ENCODE measurements at places on chromosomes 3 and 15. TPM values are rescaled to one million over a fixed set of nuclear protein-coding genes. Genes with fewer than 3 reads are reported as not detected.

The GOLGA8Q gene
- 2.0 TPM for polyA plus RNA-seq

The CHST13 gene
- polyA plus RNA-seq, result 0.16 TPM

The AGTR1 gene
- 26.2 TPM for polyA plus RNA-seq

- DNase-seq, result no peak
Measured at GRCh38 chr3:126982126-126982470, 817 bp upstream of the PLXNA1 start.

DNA sequence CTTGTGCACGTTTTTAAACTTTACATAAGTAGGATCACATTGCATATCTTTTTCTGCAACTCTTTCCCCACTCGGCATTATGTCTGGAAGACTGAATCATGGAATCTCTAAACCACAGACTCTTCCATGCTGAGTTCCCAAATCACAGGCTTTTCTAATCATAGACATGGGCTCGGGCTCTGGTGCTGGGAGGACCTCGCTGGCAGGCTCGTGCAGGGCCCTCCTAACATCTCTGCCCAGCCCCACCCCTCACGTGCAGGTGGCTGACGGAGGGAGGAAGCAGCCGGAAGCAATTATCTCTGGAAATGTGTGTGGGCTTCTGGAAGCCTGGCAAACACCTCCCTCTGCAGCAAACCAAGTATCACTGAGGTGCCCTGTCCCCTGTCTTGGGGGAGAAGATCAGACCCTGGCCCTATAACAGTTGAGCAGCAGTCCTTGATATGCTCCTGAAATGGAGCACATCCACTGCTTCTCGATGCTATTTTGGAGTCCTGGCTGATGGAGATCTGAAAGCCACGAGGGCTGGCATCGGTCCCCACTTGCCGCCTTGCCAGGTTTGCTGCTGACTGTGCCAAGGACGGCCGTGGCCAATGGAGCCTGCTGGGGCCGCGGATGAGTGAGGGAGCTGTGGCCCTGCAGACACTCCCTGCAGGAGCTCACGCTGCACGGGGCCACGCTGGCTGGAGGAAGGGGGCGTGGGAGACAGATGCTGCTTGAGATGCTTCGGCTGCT is 4.4 kb upstream of the IQSEC1 start:
- no peak for DNase-seq

DNA sequence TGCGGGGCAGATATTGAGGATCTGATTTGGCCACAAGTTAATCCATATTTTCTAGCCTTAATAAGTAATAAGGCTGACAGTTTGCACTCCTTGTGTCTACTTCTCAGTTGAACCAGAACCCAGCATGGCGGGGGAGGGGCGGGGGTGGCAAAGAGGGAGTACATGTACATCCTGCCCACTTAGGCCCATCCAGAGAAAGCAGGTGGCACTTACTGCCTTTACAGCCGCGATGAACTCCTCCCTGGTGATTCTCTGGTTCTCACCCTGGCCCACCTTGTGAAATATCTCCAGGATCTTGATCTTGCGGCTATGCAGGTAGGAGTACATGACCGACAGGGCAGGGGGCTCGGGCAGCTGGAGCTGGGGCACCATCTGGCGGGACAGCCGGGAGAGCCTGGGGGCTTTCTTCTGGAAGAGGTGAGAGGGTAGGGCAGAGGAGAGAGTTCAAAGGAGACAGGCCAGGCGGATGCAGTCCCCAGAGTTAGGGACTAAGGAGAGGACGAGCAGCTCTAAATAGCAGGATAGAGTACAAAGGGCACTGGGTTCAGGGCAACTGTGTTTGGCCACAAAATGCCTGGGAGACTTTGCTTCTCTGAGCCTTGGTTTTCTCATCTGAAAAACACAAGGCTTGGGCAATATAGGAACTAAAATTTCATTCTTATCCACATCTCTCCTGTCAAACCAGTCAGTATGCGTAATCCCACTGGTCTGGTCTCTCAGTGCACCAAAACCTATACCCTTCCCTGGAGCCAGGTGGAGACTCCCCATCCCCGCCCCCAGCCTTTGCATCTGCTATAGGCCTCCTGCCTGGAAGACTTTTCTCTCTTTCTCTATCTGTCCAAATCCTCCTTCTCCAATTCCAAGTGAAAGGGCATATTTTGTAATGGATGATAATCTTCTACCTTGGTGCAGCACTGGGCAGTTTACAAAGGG is 10.1 kb downstream of the EFCAB12 start:
- DNase-seq, result no peak

DNA sequence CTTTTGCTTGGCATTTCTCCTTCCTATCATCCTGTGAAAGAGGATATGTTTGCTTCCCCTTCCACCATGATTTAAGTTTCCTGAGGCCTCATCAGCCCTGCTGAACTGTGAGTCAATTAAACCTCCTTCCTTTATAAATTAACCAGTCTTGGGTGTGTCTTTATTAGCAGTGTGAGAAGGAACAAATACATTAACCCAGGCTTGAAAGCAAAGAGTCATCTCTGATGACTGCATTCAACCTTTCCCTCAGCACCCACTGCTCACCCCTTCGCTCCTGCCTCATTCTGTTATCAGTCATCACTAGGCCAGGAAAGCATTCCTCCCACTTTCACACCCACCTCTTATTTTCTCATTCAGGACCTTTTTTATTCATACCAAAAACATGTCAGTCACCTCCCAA is 59.6 kb upstream of the CASR start:
- no peak for DNase-seq

- no peak for DNase-seq
Measured at GRCh38 chr15:60880949-60881348, 348.2 kb downstream of the RORA start.
